ENCODE measurements at places on chromosomes 1 and 21. TPM values are rescaled to one million over a fixed set of nuclear protein-coding genes. Genes with fewer than 3 reads are reported as not detected.

The MFSD2A gene
- total RNA-seq = 2.8 TPM

DNA sequence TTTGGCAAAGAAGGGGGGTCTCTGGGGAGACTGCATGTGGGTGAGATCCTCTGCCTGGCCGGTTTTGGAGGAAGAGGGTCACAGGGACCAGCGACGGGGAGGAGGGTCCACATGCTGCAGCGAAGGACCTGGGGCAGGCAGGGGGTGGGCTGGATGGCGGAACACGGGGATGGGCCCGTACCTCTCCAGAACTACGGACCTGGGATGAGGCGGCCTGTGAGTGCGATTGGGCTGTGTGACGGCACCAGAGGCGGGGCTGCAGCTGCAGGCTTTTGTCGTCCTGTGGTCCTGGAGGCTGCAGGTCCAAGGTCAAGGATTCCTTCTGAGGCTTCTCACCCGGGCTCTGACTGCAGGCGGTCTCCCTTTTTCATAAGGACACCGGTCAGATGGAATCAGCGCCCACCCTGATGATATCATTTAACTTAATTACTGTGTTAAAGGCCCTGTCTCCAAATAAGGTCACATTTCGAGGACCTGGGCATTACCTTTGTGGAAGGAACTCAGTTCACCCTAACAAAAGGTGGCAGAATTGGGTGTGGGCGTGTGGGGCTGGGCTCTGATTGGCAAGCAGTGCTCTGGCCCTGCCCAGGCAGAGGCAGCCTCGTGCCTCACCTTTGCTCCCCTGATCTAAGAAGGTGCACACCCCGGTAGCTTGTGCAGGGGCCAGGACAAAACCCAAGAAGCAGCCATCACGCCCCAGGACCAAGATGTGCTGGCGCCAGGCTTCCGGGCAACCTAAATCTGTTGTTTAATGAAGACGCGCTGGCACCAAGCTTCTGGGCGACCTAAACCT lies 60.0 kb upstream of the TRAPPC10 start:
- no peak for DNase-seq

DNA sequence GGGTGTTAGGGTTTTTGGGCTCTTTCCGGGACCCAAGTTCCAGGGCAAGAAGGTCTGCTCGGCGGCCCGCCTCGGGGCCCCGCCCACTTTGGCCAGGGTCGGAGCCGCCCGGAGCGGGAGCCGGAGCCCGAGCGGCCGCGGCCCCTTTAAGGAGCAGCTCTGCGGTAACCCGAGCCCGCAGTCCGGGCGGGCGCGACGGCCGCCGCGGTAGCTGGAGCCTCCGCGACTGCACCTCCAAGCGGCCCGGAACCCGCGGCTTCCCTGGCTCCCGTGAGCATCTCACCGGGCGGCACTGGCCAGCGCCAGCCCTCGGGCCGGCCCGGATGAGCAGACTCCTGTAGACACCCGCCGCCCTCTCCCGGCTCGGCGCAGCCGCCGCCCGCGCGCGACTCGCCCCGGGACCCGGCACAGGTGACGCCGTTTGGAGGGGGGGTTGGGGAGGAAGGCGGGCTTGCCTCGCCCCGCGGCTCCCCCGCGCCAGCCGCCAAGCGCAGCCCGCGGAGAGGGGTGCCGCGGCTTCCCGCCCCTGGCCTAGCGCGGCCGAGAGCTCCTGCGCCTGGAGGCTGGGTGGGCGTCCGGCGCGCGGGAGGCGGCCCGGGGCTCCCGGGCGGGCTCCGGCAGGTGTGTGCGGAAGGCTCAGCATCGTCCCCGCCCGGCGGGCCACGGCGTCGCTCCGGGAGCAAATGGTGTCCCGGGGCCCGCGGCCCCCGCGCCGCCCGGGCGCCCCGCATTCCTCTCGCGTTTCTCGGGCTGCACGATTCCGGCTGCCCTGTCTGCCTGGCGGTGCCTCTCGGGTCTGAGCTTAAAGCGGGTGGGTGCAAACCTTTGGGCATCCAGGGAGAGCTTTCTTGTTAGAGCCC lies at the start of gene TLCD4:
TLCD4 (plus strand) TSS at position 149 of the 860 bp plus-strand sequence. CDS start 26,547 bp downstream, outside the sequence.
- peak; percentile 21 for DNase-seq

The AQP10 gene
- total RNA-seq = not detected

The OR2T2 gene
- not detected for total RNA-seq

The GJA9 gene
- total RNA-seq = not detected

DNA sequence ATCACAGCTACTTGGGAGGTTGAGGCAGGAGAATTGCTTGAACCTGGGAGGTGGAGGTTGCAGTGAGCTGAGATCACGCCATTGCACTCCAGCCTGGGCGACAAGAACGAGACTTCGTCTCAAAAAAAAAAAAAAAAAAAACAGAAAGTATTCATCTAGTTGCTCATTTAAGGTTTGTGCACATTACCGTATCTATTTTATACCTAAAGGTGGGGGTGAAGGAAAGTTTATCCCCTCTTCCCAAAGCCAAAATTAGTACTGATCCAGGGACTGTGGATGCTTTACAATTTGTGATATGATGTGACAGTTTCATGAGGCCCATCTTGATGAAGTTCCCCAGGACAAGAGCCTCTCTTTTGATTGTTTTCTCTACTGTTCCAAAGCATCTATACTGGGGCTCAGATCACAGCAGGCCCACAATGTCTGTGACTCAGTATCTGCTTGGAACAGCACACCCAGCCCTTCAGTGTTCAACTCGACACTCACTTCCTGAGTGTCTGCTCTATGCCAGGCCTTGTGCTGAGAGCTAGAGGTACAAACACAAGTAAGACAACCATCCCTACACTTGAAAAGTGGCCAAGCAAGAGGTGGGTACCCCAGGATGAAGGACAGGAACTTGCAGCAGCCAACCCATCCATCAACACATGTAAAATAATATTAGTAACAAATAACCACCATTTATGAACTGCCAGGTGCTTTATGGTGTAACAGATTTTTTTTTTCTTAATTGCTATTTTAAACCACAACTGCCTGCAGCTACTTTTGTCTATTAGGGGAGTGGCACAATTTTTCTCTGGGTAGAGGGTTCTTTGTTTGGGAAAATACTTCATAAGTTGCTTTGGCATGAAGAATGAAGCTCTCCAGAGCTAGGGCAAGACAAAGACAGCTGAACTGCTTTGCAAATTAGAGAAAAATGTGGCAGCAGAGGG lies 29.0 kb upstream of the KHDRBS1 start:
- peak; percentile 41 for DNase-seq

The MANEAL gene
- total RNA-seq = 1.3 TPM

GRCh38 chr1:227937838-227938145 lies 9.9 kb downstream of the WNT9A start:
- DNase-seq = no peak

The RGS13 gene
- total RNA-seq = not detected

GRCh38 chr1:174990382-174990999 lies 9.3 kb upstream of the CACYBP start:
- DNase-seq = no peak

GRCh38 chr1:160471253-160471652 lies 51.8 kb downstream of the SLAMF6 start:
- DNase-seq = peak; percentile 38

GRCh38 chr1:173503391-173503790 lies 26.3 kb downstream of the PRDX6 start:
- no peak for DNase-seq

The KCNT2 gene
- total RNA-seq = not detected

GRCh38 chr21:23475281-23476219 lies 2131.7 kb downstream of the MRPL39 start:
- no peak for DNase-seq

The ADAM30 gene
- total RNA-seq = not detected

GRCh38 chr21:29762570-29763082 lies 177.2 kb downstream of the GRIK1 start:
- no peak for DNase-seq

GRCh38 chr1:121458291-121459048 lies 273.7 kb downstream of the SRGAP2C start:
- no peak for DNase-seq

The PLEKHA6 gene
- total RNA-seq = not detected

The TMEM61 gene
- not detected for total RNA-seq

GRCh38 chr1:33332357-33332789 lies 11.5 kb upstream of the A3GALT2 start:
- DNase-seq = no peak

DNA sequence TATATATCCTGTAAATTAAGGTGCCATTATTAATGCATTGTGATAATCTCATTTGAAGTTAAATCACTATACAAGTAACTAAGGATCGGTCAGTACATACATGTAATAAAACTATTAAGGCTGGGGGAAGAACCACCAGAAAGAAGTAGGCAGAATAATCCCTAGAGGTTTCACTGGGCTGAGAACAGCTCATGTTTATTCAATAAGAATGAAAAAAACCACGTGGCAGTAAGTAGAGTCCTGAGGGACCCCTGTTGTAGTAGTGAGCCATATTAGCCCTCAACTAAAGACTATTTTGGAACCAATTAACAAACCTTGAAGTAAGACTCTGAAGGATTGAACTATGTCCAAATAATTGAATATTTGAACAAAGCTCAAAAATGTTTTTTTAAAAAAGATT lies 46.9 kb upstream of the ADAM30 start:
- no peak for DNase-seq

- no peak for DNase-seq
Measured at GRCh38 chr1:31398246-31398645, 14.8 kb upstream of the SERINC2 start.

DNA sequence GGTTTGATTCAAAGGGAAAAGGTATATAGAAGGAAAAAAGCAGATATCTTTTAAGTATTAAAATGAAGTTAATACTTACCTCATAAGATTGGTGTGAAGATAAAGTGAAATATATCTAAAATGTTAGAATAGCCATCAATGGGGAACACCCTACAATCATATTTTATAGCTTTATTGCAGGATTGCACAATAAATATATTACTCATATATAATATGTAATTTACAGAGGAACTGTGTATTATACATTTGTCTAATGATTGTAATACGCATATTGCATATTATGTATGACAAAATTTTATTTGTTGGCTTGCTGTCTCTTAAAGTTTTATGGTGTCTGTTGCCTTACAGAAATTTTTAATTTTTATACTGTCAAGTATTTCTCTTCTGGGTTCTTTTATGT lies 47.8 kb downstream of the UCHL5 start:
- DNase-seq = no peak

Data from activated CD4-positive, alpha-beta T cell treated with anti-CD3 and anti-CD28 coated beads, Interleukin-2, amount 10 ng/mL, durations not matched to agents 7 days and 5 days (primary cell).